NCI-H69 (cell line): ENCODE measurements at places on chromosomes 1 and 21.

GRCh38 chr1:81349194-81349965, 451.4 kb upstream of the ADGRL2 start:
- no peak for DNase-seq

GRCh38 chr1:109631513-109632505, 12.2 kb downstream of the AMPD2 start:
- peak; percentile 56 for DNase-seq

GRCh38 chr1:242120432-242120831, 121.5 kb upstream of the MAP1LC3C start:
- peak; percentile 10 for DNase-seq

GRCh38 chr1:107687849-107688753, 276.9 kb downstream of the VAV3 start:
- peak; percentile 22 for DNase-seq

GRCh38 chr1:52659356-52659755, 26.4 kb downstream of the SHISAL2A start:
- DNase-seq: no peak

DNA sequence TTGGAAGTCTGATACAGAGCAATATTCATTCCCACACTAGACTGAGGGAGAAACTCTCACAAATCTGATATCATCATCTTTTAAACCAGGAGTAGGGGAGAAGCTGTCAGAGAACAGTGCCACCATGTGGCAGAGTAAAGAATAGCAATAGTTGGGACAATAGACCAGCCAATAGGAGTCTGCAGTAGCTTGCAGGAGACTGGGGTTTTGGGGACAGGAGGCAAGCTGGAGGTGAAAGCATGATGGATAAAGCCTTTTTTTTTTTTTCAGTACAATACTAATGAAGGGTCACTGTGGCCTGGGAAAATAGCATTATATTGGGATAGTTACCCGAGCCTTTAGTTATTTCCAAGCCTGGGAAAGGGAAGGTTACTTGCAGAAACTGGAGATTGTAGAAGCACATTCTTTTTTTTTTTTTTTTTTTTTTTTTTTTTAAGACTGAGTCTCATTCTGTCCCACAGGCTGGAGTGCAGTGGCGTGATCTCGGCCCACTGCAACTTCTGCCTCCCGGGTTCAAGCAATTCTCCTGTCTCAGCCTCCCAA, 120.7 kb downstream of the S1PR1 start:
- DNase-seq: peak; percentile 72

- peak; percentile 95 for DNase-seq
Measured at GRCh38 chr1:53316766-53317581, 10.9 kb downstream of the LRP8 start.
